Posterior cingulate gyrus (tissue), 11 donors: ENCODE measurements at places on chromosomes 3 and 15.

DNA sequence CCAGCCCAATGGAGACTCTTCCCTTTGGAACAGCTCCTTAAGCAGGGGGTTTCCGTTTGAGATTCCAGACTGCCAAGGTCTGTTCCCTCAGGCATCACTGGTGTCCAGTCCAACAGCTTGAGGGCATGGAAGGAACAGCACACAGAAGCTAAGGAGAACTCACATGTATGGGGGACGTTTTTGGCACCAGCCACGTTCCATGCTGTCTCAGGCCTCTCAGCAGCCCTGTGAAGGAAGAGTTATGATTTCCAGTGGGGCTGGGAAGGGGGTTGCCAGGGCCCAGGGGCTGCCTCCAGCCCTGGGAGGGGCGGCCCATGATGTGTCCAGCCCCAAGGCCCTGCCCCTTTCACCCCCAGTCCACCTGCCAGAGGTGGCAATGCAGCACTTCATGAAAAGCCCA is 7.5 kb upstream of the RHO start:
- no peak for DNase-seq

- DNase-seq, result no peak
These were observed 122.4 kb downstream of the UBE2E2 start for GRCh38 chr3:23325466-23326065.

GRCh38 chr15:31153531-31153930 is 52.0 kb upstream of the TRPM1 start:
- DNase-seq, result no peak

- no peak for DNase-seq
These were observed 428.1 kb downstream of the ROBO2 start for GRCh38 chr3:77467702-77468625.

GRCh38 chr15:96184297-96184696 is 146.2 kb upstream of the NR2F2 start:
- DNase-seq, result no peak

GRCh38 chr3:127307112-127307835 is 19.4 kb upstream of the PRR20G start:
- no peak for DNase-seq

DNA sequence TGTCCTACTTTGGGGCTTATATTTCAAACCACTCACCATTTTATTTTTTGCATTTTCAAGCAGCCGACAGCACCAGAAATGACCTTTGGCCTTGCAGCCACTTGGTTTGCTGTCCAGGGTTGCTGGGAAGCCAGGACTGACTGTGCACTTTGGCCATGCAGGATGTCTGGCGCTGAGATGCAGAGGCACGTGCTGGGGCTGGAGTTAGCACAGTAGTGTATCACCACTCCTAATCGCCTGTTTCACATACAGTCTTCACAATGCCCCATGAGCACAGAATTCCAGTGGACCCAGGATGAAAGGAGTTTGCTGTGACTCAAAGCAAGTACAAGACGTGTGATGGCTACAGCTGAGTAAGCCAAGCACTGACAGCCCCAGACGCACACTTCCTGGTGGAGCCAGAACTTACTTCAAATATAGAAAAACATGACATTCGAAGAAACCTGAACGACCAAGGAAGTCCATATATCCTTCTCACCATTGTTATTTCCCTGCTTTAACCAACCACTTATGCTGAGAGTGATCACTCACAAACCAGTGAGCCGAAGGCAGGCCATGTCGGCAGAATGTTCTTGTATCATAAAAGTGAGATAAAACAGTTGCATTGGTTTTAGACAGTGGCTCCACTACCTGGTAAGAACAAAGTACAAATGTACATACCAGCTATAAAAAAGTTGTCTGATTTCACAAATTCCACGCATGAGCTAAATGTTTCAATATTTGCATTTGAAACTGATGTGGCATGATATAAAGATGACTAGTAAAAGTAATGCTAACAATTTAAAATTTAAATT is 16.0 kb downstream of the OCA2 start:
- DNase-seq, result no peak

- DNase-seq, result no peak
These were observed 333.5 kb upstream of the NR2E3 start for GRCh38 chr15:71476823-71477222.

GRCh38 chr3:43559961-43560360 is 61.9 kb downstream of the ANO10 start:
- DNase-seq, result no peak

GRCh38 chr15:40511093-40511471 is 40.3 kb downstream of the CHST14 start:
- DNase-seq, result no peak

GRCh38 chr3:104763007-104763406 is 603.7 kb upstream of the ALCAM start:
- no peak for DNase-seq

- no peak for DNase-seq
These were observed 1.5 kb downstream of the IQCH start for GRCh38 chr15:67256051-67256450.

DNA sequence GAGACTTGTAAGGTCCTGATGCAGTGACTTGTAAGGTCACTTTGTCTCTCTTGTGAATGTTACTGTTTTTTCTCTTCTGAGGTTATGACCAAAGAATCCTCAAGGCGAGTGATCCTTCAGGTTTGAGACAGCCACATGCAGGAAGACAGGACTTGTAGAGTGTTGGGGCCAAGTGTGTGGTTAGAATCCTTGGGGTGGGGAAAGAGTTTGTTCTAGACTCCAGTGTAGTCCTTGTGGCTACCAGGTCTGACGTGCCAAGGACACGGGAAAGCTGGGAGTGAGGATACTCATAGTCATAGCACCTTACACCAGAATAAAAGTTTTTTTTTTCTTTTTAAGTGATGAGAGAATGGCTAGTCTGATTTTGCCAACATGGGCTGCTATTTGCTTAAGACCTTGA is 7.3 kb upstream of the SACM1L start:
- no peak for DNase-seq

DNA sequence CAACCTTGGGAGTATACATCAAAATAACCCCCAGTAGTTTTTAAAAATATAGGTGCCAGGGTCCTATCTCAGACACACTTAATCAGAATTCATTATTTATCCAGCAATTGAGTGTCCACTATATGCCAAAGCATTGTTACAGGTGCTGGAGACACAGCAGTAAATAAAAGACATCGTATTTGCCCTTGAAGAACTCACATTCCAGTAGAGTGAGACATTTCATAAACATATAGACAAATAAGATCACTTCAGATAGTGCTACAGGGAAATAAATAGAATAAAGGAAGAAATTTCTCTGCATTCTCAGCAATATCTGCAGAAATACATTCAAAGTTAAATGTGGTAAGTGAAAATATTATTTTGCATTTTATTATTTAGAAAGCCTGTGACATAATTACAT is 34.1 kb upstream of the ANKRD28 start:
- DNase-seq, result no peak

DNA sequence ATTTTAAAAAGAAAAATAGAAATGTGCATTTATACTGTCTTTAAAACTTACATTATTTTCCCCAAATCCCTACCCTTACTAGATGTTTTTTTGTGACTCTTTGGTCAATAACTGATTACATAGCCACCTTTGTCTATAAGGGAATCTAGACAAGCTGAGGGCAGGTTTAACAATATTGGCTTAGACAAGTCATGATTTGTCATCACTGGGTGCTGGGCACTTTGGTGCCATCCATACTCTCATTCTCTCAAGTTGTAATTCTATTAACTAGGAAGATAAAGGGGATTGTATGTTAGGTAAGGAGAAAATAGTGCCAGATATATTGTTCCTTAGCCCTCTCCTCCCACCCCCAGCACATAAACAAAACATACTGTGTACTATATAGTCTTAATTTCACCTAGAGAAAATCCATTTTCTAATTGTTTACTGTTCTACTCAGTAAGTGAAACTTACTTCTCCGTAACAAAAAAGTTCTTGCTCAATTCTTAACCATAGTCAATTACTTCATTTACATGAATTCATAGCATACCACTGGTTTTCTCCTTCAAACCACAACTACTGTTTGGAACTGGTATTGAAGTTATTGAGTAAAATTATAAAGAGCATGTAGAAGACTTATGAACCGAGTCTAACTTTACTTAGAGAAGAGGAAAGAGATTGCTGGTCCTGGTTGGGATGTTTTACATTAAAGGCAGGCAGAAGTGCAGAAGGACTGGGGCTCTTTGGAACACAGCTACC is 877.1 kb downstream of the PDCD6IP start:
- DNase-seq, result no peak

GRCh38 chr3:54033761-54034160 is 88.6 kb upstream of the CACNA2D3 start:
- no peak for DNase-seq
